Trophoblast cell (in vitro differentiated cells and primary cell): ENCODE measurements at places on chromosomes 6 and 20.

GRCh38 chr20:64057628-64058498 is 5.1 kb upstream of the TCEA2 start:
- no peaks in the 10 kb centered on the region for H3K27me3 ChIP-seq
- H3K4me1 ChIP-seq: peaks cover 40% of the 10 kb centered on the region
- H3K4me3 ChIP-seq: no peak overlapping the region
- no peak overlapping the region for H3K27ac ChIP-seq

- H3K27me3 ChIP-seq: no peaks in the 10 kb centered on the region
- H3K4me3 ChIP-seq: no peak overlapping the region
- peak overlapping the region; percentile 36 for H3K27ac ChIP-seq
- H3K36me3 ChIP-seq: no peaks in the 10 kb centered on the region
Measured at GRCh38 chr6:148885136-148885865, 138.5 kb downstream of the UST start.

DNA sequence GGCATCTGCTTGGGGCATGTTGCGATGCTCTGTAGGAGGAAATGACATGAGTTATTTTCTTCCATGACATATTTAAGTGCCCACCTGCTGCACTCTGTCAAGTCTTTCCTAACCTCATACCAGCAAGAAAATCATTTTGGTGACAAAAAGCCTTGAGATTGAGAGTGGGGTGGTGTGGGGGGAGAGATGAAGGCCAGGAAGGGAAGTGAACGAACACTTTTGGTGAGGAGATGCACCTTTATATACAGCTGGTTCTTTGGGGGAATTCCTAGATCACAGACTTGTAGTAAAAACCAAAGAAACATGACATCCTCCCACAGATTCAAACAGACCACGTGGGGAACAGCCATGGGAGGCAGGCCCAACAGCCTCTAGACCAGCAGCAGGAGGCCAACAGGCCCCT is 26.1 kb downstream of the NCOA5 start:
- peaks cover 69% of the 10 kb centered on the region for H3K36me3 ChIP-seq
- H3K4me3 ChIP-seq: no peak overlapping the region
- peaks cover 4% of the 10 kb centered on the region for H3K27me3 ChIP-seq
- no peak for DNase-seq

DNA sequence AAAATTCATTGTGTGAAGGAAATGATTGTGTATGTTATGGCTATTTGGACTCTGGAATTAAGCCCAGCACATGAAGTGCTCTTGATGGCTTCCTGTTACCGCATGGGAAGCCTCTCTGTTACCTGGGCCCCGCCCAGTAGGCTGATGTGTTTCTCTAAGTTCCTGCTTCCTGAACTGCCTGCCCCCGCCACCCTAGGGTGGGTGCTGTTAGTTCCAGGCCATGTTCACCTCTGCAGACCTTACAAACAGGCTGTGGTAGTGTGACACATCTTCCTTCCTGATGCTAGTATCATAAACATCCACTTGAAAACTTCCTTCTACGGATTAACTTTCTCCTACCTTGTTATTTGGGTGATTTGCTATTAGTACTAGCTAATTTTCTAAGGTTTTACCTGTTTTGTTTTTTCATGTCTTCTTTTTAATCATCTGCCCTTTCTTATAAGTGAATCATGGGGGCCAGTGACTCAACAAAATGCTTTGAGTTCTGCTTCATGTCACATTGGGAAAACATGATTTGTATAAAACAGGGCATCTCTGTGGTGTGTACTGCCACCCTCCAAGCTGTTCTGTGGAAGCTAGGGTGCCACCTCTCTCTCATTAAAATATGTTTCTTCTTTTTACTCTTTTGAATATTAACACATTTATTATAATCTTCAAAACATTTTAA is 40.6 kb downstream of the SH3BGRL2 start:
- no peaks in the 10 kb centered on the region for H3K27me3 ChIP-seq
- peak; percentile 30 for DNase-seq
- H3K4me3 ChIP-seq: no peak overlapping the region
- H3K27ac ChIP-seq: peak overlapping the region; percentile 11
- peaks cover 2% of the 10 kb centered on the region for H3K36me3 ChIP-seq

GRCh38 chr6:105624021-105624420 is 221.1 kb upstream of the PREP start:
- no peaks in the 10 kb centered on the region for H3K36me3 ChIP-seq
- no peak overlapping the region for H3K4me3 ChIP-seq
- H3K4me1 ChIP-seq: no peaks in the 10 kb centered on the region
- no peaks in the 10 kb centered on the region for H3K27me3 ChIP-seq
- no peak for DNase-seq
